NCI-H1417 (cell line): ENCODE measurements at places on chromosomes 13 and 19.

GRCh38 chr13:110232142-110232541 is 74.8 kb downstream of the COL4A1 start:
- no peak for DNase-seq

DNA sequence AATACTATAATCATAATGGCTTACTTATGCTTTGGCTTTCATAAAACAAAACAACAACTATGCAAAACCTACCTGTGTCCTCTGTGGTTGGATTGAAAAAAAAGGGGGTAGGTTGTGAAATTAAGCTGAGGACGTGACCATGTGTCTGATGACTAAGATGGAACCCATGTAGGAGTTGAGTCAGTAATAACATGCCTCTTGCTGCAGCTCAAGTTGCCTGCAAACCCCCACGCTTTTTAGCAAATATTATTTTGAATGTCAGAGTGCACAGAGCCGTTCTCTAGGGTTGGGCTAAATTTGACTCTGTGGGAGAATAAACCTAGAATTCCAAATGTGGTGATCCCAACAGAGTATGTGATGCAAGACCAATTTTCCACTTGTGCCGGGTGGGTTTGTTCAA is 209.3 kb downstream of the KCNRG start:
- no peak for DNase-seq

DNA sequence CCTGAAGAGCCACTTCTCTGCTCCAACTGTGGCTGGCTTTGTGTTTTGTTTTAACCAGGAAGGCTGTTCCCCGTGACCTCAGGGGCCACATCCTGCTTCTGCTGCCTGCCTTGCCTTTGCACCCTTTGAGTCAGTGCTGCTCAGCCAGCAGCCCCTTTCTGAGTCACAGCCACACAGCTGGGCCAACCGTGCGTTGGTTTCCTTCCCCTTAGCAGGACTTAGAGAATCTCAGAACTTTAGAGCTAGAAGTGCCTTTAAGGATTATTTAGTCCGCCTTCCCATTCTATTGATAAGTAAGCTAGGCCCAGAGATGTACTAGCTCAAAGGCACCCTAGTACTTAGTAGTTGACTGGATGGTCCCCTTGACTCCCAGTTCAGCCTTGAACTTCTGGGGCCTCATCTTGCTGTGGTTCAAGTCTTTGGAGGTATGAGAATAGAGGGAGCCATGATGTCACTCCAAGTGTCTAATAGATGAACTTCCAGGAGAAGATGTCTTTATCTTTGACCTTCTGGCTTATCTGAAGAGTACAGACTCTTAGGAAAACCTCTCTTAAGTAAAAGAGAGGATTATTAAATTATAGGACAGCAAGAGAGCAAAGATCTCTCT is 8.0 kb downstream of the RGCC start:
- DNase-seq: no peak

GRCh38 chr19:48203794-48204628 is 33.5 kb downstream of the ZSWIM9 start:
- DNase-seq: peak; percentile 97

GRCh38 chr13:101346942-101347728 is 69.2 kb downstream of the NALCN start:
- DNase-seq: no peak

GRCh38 chr13:113879017-113879416 is 15.1 kb upstream of the GAS6 start:
- peak; percentile 50 for DNase-seq

DNA sequence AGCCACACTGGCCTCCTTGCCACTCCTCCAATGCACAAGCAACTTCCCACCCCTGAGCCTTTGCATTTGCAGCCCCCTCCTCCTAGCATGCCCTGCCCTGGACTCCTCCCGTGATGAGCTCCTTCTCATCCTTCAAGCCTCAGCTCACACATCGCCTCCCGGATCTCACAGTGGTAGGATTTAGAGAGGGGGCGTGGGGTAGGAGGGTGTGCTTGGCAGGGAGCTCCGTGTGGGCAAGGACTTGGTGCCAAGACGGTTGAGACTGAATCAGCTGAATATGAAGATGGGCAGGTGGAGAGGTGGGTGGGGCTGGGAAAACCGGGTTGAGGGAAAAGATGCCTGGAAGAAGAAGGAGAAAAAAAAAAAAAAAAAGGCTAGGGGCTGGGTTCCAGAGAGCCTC is 48.4 kb upstream of the ZNRF4 start:
- no peak for DNase-seq

DNA sequence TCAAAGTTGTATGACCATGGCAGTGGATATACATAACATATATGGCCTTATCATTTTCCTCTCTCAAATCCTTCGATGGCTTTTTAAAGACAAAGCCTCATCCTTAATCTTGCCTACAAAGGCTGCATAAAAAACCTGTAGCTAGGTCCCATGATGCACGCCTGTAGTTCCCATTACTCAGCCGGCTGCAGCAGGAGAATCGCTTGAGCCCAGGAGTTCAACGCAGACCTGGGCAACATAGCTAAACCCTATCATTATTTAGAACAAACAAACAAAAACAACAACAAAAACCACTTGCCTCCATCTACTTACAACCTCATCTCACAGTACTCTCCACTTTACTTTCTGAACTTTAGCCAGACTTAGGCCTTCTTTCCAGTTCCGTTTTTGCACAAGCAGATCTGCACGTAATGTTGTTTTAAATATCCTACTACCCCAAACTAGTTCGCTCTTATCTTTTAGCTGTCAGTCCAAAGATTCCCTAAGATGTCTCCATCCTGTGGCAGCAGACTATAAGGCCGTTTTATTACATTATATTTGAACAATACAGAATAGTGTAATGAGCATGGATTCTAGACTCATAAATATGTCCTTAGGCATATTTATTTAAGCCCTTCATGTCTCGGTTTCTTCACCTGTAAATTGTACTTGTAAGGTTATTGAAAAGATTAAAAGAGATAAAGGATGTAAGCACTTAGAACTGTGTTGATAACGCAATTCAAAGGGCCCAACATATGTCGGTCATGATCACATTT is 969 bp upstream of the POMP start:
- no peak for DNase-seq
